Upper lobe of right lung (tissue), 1 donor: ENCODE measurements at places on chromosomes 1 and 21. TPM values are rescaled to one million over a fixed set of nuclear protein-coding genes. Genes with fewer than 3 reads are reported as not detected.

- no peak overlapping the region for H3K27ac ChIP-seq
Observed at GRCh38 chr1:2914702-2915101, 106.6 kb upstream of the ACTRT2 start.

The HOOK1 gene
- 18.5 TPM for total RNA-seq

- peaks cover 11% of the 10 kb centered on the region for H3K4me1 ChIP-seq
- no peaks in the 10 kb centered on the region for H3K36me3 ChIP-seq
- H3K4me3 ChIP-seq = no peak overlapping the region
- H3K27me3 ChIP-seq = no peaks in the 10 kb centered on the region
- DNase-seq = no peak
Observed at GRCh38 chr1:171221665-171222591, 26.4 kb upstream of the FMO1 start.

- H3K4me1 ChIP-seq = no peaks in the 10 kb centered on the region
- H3K4me3 ChIP-seq = no peak overlapping the region
- no peaks in the 10 kb centered on the region for H3K27me3 ChIP-seq
- H3K36me3 ChIP-seq = no peaks in the 10 kb centered on the region
Observed at GRCh38 chr1:66778266-66778665, 22.8 kb downstream of the INSL5 start.

- peaks cover 21% of the 10 kb centered on the region for H3K4me1 ChIP-seq
- DNase-seq = no peak
- no peak overlapping the region for H3K4me3 ChIP-seq
- H3K36me3 ChIP-seq = no peaks in the 10 kb centered on the region
- no peaks in the 10 kb centered on the region for H3K27me3 ChIP-seq
Observed at GRCh38 chr21:38758501-38759214, 47.1 kb upstream of the ETS2 start.
